ENCODE measurements at places on chromosomes 16 and 17.
A peak's percentile ranks its signal among the peaks of the same experiment; 100 is the strongest.

DNA sequence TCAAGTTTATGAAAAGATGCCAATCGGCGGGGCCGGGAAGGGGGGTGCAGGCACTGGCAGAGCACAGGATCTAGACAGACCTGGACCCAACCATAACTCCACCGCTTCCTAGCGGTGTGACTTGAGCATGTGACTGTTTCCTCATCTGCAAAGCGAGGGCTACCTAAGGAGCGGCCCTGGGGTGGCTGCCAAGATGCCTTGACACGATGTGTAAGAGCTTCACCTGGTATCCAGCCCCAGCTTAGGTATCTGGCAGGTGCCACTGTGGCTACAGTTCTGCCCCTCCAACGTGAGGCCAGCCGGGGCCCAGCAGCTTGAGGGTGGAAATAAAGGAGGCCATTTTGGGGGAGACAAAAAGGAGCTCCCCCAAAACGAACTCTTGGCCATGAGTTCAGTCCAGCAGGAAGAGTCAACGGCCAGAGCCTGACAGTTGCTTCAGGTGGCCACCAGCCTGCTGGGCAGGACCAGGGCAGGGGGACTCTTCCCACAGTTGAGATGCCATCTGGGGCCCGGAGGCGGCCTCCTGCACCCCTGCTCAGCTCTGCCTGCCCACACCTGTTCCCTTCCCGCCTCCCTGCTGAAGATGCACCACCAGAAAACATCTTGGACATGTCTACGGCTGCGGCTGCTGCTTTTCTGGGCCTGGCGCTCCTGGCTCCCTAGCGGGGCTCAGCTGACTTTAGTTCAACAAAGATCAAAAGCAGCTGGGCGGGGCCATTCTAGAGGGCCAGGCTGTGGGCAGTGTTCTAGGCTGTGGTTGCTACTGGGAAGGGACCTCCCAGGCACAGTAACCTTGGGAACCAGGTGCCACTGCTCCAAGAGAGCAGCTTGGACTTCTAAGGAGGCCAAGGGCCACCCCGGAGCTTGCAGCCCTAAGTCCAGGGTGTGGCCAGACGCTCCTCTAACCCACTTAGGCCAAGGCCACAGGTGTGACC, 3.4 kb upstream of the MTSS2 start:
- no peak for DNase-seq

DNA sequence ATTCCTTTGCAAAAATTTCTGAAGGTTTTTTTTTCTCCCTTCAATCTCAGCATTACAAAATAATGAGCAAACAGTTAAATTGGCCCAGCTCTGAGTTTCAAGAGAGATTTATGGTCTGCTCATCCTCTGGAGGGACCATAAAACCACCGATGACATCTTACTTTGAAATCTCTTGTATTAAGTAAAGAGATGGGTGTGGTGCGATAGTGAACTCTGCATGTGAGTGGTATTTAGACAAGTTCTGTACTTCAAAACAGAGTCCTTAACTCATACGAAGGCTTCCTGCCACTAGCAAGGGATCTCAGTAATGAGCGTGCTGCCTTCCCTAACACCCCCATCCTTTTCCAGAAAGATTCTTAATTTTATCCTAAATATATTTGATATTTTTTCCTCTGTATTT, 2.1 kb downstream of the FAM20A start:
- no peak for DNase-seq

GRCh38 chr17:71380535-71380934, 740.3 kb upstream of the SOX9 start:
- DNase-seq: no peak

GRCh38 chr16:11596572-11597226, 10.0 kb upstream of the LITAF start:
- DNase-seq: no peak

- no peak for DNase-seq
These were observed 750.9 kb upstream of the GOT2 start for GRCh38 chr16:59484833-59485516.

- no peak for DNase-seq
These were observed 6.5 kb upstream of the BAIAP2 start for GRCh38 chr17:81028506-81028858.

GRCh38 chr17:21376081-21376758, at the start of gene KCNJ12:
Gene KCNJ12 (plus strand): TSS chr17:21376357. CDS start chr17:21415343, 38,986 bp downstream.
- DNase-seq: no peak

GRCh38 chr17:61485067-61485775, 33.0 kb downstream of the TBX4 start:
- no peak for DNase-seq

DNA sequence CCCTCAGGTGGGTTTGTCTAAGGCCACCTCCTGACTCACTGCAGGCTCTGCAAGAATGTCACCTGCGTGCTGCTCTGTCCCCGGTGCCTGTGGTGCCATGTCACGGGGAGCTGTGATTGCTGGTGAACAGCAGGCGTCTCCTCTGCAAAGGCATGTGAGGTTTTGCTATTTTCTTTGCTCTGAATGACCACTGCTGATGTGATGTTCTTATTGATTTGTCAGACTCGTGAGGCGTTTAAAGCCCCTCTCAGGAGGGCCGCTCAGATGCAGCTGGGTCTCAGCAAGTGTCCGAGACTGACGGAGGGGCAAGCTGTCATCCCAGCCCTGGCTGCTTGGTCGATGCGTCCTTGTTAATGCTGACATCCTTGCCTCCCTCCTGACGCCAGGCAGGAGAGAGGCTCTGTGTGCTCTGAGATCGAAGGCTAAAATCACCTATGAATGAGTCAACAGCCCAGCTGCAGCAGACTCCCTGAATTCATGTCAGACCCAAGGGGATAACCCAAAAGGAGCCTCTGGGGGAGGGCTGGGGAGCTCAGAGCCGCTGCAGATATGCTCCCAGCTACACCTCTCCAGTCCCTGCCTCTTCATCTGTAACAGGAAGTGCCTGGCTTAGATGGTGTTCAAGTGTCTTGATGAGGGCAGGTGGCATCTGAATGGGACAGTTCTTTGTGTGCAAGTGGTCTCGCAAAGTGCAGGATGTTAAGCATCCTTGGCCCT, 11.8 kb upstream of the PEMT start:
- DNase-seq: no peak

DNA sequence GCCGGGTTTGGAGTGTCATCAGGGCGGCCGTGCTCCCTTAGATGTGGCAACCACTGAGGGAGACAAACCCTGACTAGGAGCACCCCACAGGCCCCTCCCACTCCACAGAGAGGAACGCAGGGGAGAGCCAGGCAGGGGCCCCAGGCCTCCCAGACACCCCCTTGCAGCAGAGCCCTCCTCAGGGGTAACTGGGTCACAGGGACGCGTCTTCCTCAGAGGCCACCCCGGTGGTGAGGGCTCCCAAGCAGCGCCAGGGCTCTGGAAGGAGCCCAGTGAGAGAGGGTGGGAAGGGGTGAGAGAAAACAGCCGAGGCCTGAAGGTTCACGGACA, 11.4 kb downstream of the FSCN2 start:
- DNase-seq: no peak

- DNase-seq: no peak
These were observed 684 bp upstream of the NUDT16L1 start for GRCh38 chr16:4692460-4693295.

- no peak for DNase-seq
These were observed 19.9 kb downstream of the TNRC6A start for GRCh38 chr16:24749310-24749709.

- no peak for DNase-seq
These were observed 78.9 kb downstream of the SLC6A2 start for GRCh38 chr16:55734665-55735064.

- DNase-seq: no peak
These were observed 10.2 kb downstream of the NARF start for GRCh38 chr17:82468692-82469091.

GRCh38 chr16:48156790-48157209, 1.0 kb upstream of the ABCC12 start:
- peak; percentile 90 for DNase-seq

DNA sequence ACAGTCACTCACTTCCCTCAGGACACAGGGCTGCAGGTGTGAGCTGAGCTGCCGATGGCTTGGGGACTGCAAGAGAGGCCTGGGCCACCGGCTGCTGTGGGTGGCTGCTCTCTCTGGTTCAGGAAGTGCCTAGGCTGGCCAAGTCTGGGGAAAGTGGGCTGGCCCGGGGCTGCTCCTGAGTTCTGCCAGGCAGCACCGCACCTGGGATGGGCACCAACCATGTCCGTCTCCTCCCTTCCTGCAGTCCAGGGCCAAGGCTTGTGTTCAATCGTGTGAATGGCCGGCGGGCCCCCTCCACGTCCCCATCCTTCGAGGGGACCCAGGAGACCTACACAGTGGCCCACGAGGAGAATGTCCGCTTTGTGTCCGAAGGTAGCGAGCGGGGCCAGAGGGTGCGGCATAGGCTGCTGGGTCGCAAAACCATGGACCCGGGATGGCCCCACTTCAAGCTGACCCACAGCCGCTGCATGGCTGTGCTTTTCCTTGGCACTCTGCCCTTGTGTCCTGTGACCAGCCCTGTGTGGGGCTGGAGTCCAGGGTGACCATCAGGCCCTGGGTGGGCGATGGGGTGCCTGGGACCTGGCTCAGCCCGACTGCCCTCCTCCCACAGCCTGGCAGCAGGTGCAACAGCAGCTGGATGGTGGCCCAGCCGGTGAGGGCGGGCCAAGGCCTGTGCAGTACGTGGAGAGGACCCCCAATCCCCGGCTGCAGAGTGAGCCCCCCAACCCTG, 1.8 kb upstream of the WDR90 start:
- no peak for DNase-seq

DNA sequence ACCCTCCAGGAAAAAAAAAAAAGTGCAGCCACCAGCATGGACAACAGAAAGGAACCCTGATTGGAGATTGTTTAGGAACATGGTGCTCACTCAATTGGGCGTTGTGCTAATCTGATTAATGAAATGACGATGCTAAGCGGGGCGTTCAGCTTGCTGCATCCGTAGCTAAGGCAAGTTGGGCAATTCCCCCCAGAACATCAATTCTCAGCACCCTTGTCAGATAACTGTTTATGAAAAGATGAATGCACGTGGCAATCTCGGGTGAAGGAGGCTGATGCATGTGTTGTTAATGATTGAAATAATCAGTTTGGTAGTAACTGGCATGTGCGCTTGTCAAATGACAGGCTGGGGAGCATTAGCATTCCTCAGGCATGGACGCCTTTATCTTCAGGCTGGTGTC, 57.0 kb downstream of the HS3ST3A1 start:
- DNase-seq: no peak

GRCh38 chr17:66469890-66470289, 167.5 kb downstream of the PRKCA start:
- DNase-seq: no peak

DNA sequence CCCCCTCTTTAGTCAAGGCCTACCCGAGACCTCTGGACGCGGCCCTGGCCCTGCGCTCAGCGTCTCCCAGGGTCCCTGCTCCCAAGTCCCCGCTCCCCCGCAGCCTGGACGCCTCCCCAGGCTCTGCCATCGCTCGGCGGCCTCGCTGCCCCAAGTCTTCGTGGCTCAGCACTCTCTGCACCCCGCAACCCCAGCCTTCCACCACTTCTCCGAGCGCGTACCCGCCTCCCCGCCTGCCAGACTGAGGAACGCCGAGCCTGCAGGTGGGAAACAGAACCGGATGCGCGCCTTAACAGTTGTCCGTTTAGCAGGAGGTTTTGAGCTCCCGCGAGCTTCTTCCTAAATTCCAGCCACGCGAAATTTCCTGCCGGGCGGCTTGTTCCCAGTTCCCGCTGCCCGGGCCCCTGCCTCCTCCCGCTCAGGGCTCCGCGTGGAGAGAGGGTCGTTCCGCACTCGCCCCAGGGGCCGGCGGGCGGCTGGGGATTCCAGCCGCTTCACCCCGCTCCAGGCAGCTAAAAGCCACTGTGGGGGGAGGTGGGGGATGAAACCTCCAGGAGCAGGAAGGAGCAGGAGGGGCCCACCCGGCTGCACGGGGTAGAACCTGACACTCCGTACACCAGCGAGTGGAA, 87.7 kb downstream of the KCNJ12 start:
- DNase-seq: no peak

DNA sequence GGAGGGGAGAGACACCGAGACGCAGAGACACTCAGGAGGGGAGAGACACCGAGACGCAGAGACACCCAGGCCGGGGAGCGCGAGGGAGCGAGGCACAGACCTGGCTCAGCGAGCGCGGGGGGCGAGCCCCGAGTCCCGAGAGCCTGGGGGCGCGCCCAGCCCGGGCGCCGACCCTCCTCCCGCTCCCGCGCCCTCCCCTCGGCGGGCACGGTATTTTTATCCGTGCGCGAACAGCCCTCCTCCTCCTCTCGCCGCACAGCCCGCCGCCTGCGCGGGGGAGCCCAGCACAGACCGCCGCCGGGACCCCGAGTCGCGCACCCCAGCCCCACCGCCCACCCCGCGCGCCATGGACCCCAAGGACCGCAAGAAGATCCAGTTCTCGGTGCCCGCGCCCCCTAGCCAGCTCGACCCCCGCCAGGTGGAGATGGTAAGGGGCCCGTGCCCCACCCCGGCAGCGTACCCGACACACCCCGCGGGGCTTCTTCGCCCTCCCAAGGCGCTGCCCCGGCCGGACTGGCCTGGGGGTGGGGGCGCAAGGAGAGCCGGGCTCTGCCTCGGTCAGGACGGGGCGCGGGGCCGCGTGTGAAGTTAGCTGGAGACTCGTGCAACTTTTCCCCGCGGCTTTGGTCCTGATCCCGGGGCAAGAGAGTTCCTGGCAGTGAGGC, 427 bp downstream of the PPP1R1B start:
- no peak for DNase-seq

DNA sequence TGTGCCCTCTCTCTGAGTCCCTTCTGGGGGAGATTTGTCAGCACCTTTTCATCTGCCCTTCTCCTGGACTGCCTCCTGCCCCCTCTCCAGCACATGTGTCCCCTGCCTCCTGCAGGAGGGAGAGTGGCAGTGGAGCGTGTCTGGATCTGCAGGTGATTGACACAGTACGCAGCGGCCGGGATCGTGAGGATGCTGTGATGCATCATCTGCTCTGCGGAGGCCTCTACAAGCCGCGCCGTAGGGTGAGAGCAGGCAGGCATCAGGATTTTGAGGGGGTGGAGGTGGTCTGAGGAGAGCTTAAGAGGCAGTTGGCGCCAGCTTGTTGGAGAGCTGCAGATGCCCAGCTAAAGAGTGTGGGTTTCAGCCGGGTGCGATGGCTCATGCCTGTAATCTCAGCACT, 10.9 kb downstream of the SLC9A5 start:
- DNase-seq: no peak

All from stimulated activated CD4-positive, alpha-beta T cell treated with anti-CD3 and anti-CD28 coated beads, Interleukin-4, amount 100 ng/mL, for 1 hour (primary cell).